Activated naive CD8-positive, alpha-beta T cell treated with anti-CD3 and anti-CD28 coated beads, Interleukin-2, amount 50 U/mL, for 24 hours (primary cell): ENCODE measurements at places on chromosomes 2 and 18.

GRCh38 chr2:59077026-59077725 lies 836.1 kb upstream of the FANCL start:
- no peaks in the 10 kb centered on the region for H3K27me3 ChIP-seq
- no peak overlapping the region for H3K27ac ChIP-seq
- DNase-seq, result no peak
- H3K4me1 ChIP-seq, result no peaks in the 10 kb centered on the region

- DNase-seq, result no peak
- peaks cover 22% of the 10 kb centered on the region for H3K27me3 ChIP-seq
- H3K27ac ChIP-seq, result no peak overlapping the region
- peaks cover 2% of the 10 kb centered on the region for H3K4me1 ChIP-seq
Observed at GRCh38 chr2:729376-729861, 52.2 kb upstream of the TMEM18 start.

- H3K27ac ChIP-seq, result no peak overlapping the region
- H3K36me3 ChIP-seq, result no peaks in the 10 kb centered on the region
- peaks cover 7% of the 10 kb centered on the region for H3K27me3 ChIP-seq
- DNase-seq, result no peak
- H3K4me3 ChIP-seq, result no peak overlapping the region
Observed at GRCh38 chr2:239651859-239652258, 251.0 kb upstream of the HDAC4 start.

GRCh38 chr2:84493514-84493913 lies 22.8 kb upstream of the DNAH6 start:
- H3K27ac ChIP-seq, result no peak overlapping the region
- no peak overlapping the region for H3K4me3 ChIP-seq
- DNase-seq, result no peak
- H3K4me1 ChIP-seq, result peaks cover 8% of the 10 kb centered on the region
- no peaks in the 10 kb centered on the region for H3K27me3 ChIP-seq

- no peaks in the 10 kb centered on the region for H3K4me1 ChIP-seq
- DNase-seq, result no peak
- no peak overlapping the region for H3K27ac ChIP-seq
- no peaks in the 10 kb centered on the region for H3K27me3 ChIP-seq
Observed at GRCh38 chr2:88949336-88949735, 257.9 kb downstream of the RPIA start.

GRCh38 chr2:222892761-222893160 lies 31.9 kb downstream of the ACSL3 start:
- H3K27me3 ChIP-seq, result no peaks in the 10 kb centered on the region
- DNase-seq, result no peak
- peaks cover 9% of the 10 kb centered on the region for H3K4me1 ChIP-seq

GRCh38 chr2:121868652-121869051 lies 113.2 kb downstream of the TSN start:
- H3K4me3 ChIP-seq, result no peak overlapping the region
- no peak for DNase-seq
- H3K27me3 ChIP-seq, result no peaks in the 10 kb centered on the region
- H3K4me1 ChIP-seq, result no peaks in the 10 kb centered on the region

- no peak for DNase-seq
- no peaks in the 10 kb centered on the region for H3K4me1 ChIP-seq
- H3K27ac ChIP-seq, result no peak overlapping the region
- H3K36me3 ChIP-seq, result no peaks in the 10 kb centered on the region
- peaks cover 8% of the 10 kb centered on the region for H3K27me3 ChIP-seq
Observed at GRCh38 chr18:32371384-32371783, 99.3 kb downstream of the GAREM1 start.

- no peaks in the 10 kb centered on the region for H3K36me3 ChIP-seq
- no peak overlapping the region for H3K27ac ChIP-seq
- no peak for DNase-seq
- H3K4me1 ChIP-seq, result no peaks in the 10 kb centered on the region
- no peak overlapping the region for H3K4me3 ChIP-seq
- H3K27me3 ChIP-seq, result peaks cover 3% of the 10 kb centered on the region
Observed at GRCh38 chr18:75360215-75360614, 67.3 kb downstream of the SMIM21 start.

DNA sequence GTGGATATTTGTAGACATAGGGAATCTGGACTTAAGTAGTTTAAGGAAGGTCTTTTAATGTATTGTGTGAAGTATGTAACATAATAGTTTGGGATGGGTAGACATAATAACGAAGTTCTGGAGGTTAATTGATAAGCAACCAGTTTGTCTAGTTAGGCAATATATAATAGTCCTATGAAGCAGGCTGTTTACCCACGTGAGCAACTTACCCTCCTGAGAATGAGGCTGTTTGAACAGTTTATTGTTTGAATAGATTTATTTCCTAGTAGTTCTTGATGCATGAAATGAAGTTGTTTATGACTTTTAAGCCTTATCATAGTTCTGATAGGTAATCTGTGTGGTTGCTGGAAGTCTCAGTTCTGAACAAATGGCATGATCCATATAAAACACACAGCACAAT lies 361.5 kb downstream of the GALNT13 start:
- no peaks in the 10 kb centered on the region for H3K36me3 ChIP-seq
- H3K4me1 ChIP-seq, result no peaks in the 10 kb centered on the region
- H3K4me3 ChIP-seq, result no peak overlapping the region
- no peak for DNase-seq
- no peaks in the 10 kb centered on the region for H3K27me3 ChIP-seq

DNA sequence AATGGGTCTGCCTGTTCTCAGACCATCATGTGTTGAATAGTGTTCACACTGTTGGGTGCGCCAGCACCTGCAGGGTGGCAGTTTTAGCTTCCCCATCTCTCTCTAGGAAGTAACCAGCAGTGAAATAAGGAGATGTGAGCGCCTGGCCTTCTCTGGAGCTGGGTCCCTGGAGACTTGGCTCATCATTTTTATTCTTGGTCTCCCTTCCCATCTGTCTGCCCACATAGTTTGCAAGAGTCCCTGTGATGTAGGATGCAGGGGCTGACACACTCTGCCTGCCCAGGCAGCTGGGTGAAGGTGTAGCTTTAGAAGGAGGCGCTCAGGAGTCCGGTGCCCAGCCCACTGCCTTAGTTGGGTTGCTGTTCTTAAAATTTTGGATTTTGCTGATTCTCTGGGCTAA lies 172.2 kb downstream of the LDLRAD4 start:
- peaks cover 2% of the 10 kb centered on the region for H3K4me1 ChIP-seq
- peaks cover 3% of the 10 kb centered on the region for H3K36me3 ChIP-seq
- no peaks in the 10 kb centered on the region for H3K27me3 ChIP-seq
- no peak overlapping the region for H3K27ac ChIP-seq
- no peak overlapping the region for H3K4me3 ChIP-seq

GRCh38 chr2:47309472-47309951 lies 93.4 kb upstream of the MSH2 start:
- no peak overlapping the region for H3K4me3 ChIP-seq
- H3K4me1 ChIP-seq, result peaks cover 11% of the 10 kb centered on the region
- peaks cover 3% of the 10 kb centered on the region for H3K27me3 ChIP-seq
- no peak for DNase-seq
- H3K27ac ChIP-seq, result no peak overlapping the region

GRCh38 chr2:118295592-118296390 lies 207.5 kb downstream of the INSIG2 start:
- H3K27ac ChIP-seq, result no peak overlapping the region
- DNase-seq, result no peak
- peaks cover 15% of the 10 kb centered on the region for H3K27me3 ChIP-seq

DNA sequence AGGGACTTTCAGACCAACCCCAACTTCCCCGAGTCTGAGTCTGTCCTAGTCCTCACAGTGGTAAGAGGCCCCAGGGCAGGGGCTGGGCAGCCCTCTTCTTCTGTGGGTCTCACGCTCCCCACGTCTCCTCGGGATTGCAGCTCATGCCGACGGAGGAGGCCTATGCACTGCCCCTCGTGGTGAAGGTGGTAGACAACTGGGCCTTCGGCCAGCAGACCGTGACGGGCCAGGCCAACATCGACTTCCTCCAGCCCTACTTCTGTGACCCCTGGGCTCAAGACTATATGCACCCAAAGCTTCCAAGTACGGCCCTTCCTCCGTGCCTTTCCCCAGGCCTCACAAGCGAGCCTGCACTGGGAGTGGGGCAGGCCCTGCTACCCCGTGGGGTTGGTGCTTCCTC lies 44.3 kb downstream of the LMAN2L start:
- no peak overlapping the region for H3K27ac ChIP-seq
- no peaks in the 10 kb centered on the region for H3K4me1 ChIP-seq
- no peak overlapping the region for H3K4me3 ChIP-seq
- H3K27me3 ChIP-seq, result no peaks in the 10 kb centered on the region

DNA sequence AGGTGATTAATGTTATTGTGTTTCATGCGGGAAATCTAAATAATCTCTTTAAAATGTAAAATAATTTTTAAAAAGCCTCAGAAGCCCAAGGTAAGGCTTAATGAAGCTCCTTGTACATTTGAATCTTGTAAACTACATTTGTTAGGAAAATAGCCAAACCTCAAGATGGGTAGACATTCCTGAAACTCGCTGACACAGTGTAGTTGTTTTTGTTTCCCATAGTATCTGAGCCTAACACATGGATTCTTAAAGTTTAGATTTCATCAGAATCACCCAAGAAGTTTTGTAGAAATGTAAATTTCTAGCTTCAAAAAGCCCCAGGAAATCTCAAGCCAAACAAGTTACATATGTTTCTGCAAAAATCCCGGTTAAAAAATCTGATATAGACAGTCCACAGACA lies 1221.1 kb upstream of the ACVR2A start:
- no peak for DNase-seq
- no peaks in the 10 kb centered on the region for H3K4me1 ChIP-seq
- no peaks in the 10 kb centered on the region for H3K36me3 ChIP-seq
- no peak overlapping the region for H3K4me3 ChIP-seq
- H3K27ac ChIP-seq, result no peak overlapping the region

DNA sequence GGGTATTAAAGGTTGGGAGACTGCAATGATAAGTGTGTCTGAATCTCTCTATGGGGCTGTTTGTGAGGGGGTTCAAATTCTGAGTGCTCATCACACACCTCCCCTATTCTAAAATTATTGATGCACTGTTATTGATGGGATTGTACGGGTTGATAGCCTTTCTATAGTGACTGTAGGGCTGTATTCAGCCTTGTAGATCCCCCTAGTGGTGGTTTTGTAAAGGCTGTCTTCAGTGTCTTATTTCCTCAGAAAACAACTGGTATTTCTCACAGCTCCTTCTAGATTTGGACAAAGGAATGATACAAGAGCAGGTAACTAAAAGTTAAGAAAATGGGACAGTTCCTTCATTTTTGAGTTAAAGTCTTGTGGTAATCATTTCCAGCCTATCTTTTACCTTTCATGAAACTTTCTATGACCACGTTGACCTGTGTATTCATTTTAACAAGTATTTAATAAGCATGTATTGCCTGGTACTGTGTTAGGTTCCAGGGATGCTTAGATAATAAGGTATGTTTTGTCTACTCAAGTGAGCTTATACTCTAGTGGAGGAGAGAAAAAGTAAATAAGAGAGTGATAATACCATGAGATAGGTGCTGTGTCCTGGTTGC lies 21.2 kb downstream of the SMAD4 start:
- no peaks in the 10 kb centered on the region for H3K27me3 ChIP-seq
- peaks cover 34% of the 10 kb centered on the region for H3K36me3 ChIP-seq
- no peak overlapping the region for H3K4me3 ChIP-seq
- no peak for DNase-seq

GRCh38 chr2:30933496-30933895 lies 126.2 kb upstream of the CAPN13 start:
- peak overlapping the region; percentile 26 for H3K27ac ChIP-seq
- no peak overlapping the region for H3K4me3 ChIP-seq
- DNase-seq, result no peak
- H3K36me3 ChIP-seq, result no peaks in the 10 kb centered on the region

- DNase-seq, result no peak
- H3K27ac ChIP-seq, result no peak overlapping the region
- H3K4me1 ChIP-seq, result peaks cover 30% of the 10 kb centered on the region
- no peak overlapping the region for H3K4me3 ChIP-seq
Observed at GRCh38 chr2:127280693-127281092, 13.3 kb downstream of the ERCC3 start.

DNA sequence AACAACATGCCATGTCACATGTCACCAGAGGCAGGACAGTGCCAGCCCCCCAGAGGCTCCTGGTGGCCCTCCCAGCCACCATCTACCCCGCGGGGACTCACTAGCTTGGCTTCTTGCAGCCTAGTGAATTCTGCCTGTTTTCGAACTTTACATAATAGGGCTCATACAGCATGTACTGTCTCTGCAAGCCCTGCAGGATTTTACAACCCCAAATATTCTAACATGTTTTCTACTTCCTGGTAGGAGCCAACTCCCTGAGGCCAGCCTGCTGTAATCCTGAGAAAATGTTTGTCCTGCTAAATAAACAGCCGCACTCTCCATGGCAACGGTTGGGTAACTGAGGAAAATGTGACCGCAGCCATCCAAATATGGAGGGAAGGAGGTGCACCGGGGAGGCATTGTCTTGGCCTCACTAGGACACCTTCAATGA lies 2.7 kb downstream of the PER2 start:
- no peak for DNase-seq
- H3K36me3 ChIP-seq, result no peaks in the 10 kb centered on the region
- peaks cover 48% of the 10 kb centered on the region for H3K4me1 ChIP-seq
- no peak overlapping the region for H3K4me3 ChIP-seq
- no peaks in the 10 kb centered on the region for H3K27me3 ChIP-seq

- H3K4me1 ChIP-seq, result peaks cover 72% of the 10 kb centered on the region
- H3K4me3 ChIP-seq, result no peak overlapping the region
- H3K36me3 ChIP-seq, result peaks cover 30% of the 10 kb centered on the region
- H3K27me3 ChIP-seq, result no peaks in the 10 kb centered on the region
Observed at GRCh38 chr18:23226930-23227725, 91.8 kb downstream of the CABLES1 start.

DNA sequence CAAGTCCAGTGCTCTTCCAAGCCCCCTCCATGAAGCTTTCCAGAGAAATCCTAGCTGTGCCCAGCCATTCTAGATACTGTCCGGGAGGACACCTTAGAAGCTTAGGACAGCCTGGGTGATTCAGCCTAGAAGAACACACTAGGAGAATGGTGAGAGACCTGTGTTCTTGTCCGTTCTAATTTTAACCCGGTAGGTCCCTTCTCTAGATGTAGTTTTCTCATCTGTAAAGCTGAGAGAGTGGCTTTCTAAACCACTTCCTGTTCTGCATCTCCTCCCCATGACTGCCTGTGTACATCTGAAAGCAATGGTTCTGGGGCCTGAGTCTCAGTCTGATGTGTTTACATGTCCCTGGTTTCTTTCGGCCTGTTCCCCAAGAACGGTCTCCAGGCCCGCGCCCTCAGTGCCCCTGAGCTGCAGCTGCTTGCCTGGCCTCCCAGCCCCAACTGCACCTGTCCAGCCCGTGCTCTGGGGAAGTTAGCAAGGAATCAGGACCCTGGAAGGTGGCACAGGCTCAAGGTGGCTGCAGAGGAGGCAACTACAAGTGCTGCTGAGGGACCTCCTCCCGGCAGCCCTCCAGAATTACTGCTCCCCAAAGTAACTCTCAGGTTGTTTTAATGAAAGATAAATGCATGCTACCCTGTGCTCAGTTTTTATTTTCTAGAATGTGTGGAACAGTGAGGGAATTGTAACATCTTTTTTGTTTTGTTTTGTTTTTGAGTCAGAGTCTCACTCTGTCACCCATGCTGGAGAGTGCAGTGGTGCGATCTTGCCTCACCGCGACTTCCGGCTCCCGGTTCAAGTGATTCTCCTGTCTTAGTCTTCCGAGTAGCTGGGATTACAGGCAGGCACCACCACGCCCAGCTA lies 105.9 kb downstream of the LBH start:
- no peaks in the 10 kb centered on the region for H3K27me3 ChIP-seq
- H3K4me1 ChIP-seq, result peaks cover 87% of the 10 kb centered on the region
- peak overlapping the region; percentile 72 for H3K4me3 ChIP-seq
- H3K27ac ChIP-seq, result peak overlapping the region; percentile 96
- H3K36me3 ChIP-seq, result peaks cover 9% of the 10 kb centered on the region
